ENCODE measurements at places on chromosomes 4 and X.

DNA sequence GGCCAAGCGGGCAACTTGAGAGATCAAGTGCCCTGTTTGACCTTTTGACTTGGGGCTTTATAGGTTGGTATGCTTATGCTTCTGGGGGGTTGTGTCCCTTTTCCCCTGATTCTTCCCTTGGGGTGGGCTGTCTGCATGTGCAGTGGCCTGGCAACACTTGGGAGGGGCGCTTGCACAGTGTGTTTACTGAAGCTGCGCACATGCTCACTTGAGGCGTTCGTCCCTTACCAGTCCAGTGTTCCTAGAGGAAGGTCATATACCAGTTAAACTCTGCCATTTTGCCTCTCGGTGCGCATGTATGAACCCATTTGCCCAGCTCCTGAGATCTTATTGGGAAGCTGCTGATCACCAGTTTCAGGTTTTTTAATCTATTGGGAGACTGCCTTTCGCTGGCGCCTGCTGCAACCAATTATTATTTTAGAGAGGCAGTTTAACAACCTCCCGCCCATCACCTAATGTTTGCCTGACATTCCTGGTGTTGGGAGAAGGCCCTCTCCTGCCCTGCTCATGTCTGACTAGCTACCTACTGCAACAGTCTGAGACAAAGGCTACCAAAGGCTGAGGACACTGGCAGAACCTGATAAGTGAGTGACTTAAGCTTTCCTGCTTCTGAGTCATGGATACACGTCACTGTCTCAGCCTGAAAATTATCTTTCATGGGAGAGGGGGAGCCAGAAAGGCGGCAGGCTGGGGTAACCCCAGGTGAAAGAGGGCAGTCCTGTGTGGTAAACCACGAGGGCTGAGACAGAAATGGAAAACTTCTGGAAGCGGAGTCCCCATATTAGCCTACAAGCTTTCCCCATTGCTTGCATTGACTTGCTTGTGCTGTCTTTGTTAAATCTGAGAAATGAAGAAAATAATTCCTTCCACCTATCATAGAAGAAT, 97.6 kb downstream of the CPE start:
- DNase-seq, result no peak

DNA sequence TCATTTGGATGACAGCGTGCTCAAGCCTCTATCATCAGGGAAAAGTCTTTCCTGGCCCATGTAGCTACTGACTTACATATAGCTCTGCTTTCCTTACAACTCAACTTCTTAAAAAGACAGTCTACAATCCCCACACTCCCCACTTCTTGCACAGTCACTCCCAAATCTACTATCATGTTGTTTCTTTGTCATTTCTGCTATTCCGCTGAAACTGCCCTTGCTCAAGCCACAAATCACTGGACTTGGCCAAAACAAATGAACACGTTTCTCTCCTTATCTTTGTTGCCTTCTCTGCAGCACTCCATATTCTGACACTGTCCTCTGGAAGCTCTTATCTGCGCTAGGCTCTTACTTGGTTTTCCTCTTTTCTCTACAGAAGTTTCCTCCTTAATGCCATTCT, 28.2 kb downstream of the GPRIN3 start:
- DNase-seq, result no peak

DNA sequence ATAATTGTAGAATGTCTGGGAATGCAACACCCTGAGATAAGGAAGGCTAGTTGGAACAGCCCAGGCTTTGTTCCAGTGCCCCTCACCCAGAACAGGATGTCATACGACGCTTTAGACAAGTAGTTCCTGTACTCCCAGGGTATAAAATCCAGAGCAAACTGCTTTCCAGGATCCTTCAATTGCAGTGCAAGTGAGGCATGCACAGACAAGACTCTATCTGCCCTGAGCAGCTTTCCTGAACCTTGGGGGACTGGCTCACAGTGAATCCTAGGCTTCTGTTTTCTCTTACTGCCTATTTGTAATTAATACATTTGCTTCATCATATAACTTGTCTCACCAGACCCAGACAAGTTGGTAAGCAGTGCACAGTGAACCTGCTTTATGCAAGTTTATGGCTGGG, 48.4 kb upstream of the IL9R start:
- no peak for DNase-seq

DNA sequence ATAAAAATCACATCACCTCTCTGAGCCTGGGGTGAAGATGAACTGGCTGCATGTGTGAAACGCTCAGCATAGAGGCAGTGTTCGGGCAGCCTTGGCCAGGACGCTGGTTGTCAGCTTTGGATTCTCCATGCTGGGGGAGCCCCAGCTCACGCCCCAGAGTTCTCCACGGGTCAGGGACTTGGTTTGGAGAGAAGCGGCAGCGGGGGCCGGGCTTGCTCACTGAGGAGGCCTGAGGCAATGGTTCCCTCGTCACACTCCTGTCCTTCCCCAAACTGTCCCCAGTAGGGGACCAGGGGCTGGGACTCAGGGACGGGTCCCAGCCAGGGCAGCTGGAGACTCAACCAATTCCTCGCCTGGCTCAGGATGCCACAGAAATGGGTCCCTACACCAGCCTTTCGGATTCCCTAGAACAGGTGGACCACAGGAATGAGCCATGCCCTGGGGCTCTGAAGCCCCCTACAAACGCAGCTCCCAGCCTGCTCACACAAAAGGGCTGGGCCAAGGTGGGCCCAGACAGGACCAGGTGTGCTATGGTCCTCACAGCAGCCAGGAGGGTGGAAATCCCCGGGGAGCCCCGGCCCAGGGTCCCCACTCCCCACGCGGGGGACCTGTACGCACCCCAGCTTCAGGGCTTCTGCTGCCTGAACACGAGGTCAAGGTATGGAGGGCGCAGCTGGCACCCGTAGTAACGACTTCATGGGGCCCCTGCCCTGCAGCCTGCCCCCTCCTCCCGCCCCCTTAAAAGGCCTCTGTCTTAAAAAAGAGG, 1.4 kb downstream of the MXD4 start:
- peak; percentile 26 for DNase-seq

GRCh38 chr4:100510551-100510950, 7.3 kb downstream of the EMCN start:
- no peak for DNase-seq

- DNase-seq, result no peak
Observed at GRCh38 chrX:76184891-76185290, 12.0 kb downstream of the PBDC1 start.

DNA sequence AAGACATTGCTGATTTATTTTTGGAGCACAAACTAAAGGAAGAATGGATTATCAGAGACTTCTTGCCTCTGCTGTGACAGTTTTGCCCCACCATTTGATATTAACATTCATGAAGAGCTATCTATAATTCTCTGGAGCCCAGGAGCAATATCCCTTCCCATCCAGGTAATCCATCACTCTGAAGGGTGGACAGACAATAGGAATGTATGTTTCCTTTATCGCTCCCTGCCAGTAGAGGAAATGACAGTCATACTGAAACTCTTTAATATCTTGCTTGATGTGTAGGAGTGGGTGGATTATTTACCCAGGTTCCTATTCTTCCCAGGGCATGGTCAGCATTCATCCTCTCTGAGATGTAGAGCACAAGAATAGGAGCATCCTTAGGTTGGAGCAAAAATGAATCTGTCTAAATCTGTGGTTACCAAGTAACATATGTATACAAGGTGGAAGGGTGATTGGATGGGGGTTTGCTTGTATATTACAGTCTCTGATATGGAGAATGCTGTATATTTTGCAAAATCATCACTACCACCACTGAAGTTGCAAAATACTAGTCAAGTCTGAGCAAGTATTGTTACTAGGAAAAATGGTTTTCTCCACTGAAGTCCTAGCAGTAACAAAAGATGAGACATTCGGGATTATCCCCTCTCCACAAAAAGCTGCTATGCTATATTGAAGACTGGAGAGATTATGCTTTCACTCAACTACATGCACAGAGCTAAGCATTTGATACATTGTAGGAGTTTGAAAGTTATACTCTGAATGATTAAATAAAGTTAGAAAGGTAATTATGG, 151.6 kb downstream of the CBLL2 start:
- no peak for DNase-seq

GRCh38 chr4:122710434-122711308, 21.8 kb upstream of the BBS12 start:
- DNase-seq, result no peak

DNA sequence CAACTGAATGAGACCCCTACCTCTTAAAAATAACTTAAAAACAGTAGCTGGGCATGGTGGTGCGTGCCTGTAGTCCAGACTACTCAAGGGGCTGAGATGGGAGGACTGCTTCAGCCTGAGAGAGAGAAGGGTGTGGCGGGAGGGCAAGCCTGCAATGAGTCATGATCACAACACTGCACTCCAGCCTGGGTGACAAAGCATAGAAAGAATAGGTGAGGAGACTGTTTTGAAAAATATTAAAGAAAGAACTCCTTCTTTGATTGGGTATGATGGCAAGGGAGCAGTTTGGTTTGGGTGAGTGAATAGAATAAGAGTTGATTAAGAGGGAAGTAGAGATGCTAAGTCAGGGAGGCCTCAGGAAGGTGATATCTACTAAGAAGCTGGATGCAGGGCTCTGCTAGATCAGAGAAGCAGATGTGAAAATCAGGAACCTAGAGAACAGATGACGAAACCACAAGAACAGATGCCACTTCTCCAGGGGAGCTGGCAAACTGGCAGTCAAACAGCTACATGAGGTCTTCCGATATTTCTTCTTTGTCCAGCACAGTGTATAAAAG, 318.6 kb downstream of the OPHN1 start:
- peak; percentile 21 for DNase-seq

DNA sequence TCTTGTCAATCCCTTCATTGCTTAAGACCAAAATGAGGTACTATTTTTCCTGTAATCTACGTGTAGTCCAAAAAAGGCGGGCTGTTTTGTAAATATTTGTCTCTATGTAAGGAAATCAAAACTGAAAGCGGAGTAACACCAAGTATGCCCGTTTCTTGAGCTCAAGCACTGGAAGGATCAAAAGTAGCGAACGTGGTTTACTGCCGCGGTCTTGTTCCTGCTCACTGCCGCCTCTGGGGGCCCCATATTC, 71.5 kb downstream of the AFF1 start:
- no peak for DNase-seq

- DNase-seq, result no peak
Observed at GRCh38 chr4:159555873-159556272, 453.0 kb downstream of the RAPGEF2 start.

DNA sequence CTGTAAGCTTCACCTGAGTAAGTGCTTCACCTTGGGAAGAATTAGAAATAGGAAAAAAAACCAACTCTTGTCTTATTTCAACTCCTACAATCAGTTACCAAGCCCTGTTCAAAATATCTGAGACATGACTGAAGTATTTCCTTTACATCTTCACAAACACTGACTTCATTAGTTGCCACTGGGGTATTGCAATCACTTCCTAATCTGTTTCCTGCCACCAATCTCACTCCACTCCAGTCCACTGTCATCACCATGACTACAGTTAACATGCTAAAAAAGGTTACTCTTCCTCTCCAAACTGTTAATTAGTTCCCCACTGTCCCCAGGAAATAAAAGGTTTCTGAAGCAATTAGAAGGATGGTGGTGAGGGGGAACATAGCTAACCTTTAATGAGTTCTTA, 3.3 kb upstream of the SUPT20HL1 start:
- no peak for DNase-seq

- no peak for DNase-seq
Observed at GRCh38 chr4:25028851-25029250, 1.9 kb downstream of the LGI2 start.

- DNase-seq, result no peak
Observed at GRCh38 chr4:132493476-132493875, 655.6 kb upstream of the PCDH10 start.

DNA sequence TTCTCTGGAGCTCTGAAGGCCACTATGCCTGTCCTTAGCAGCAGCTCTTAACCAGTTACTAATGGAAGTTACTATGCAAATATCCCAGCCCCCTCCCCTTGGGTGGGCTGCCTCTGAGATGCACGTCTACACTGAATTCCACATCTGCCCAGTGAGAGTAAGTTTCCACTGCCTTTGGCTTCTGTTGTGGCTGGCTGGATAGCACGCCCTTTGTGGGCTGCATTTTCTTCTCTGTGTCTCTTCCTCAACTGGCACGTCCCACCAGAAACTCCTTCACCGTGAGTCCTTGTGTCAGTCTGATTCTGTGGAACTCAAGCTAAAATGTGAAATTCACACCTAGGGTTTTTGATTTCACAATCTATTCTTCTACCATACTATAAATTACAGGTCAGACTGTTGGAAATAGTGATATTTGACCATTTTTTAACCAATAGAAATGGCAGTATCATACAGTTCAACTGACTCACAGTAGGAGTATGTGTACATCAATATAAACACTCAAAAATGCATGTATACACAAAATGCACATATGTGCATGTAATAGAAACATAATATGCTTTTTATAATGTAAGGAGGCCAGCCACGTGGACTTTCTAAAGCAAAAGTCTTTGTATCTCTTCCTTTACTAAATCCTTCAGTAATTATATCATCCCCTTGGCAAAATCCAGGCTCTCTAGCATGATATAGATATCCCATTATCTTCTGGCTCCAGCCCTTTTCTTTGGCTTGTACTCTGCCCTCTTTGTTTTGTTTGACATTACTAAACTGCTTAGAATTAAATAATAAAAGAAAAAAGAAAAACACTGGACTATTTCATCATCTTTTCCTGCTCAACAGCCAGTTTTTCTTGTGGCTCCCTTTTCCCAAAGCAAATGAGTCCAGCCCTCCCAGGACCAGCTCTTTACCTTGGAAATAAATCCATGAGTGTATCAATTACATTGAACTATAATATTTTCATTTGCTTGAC, 33.2 kb upstream of the LDB2 start:
- no peak for DNase-seq

DNA sequence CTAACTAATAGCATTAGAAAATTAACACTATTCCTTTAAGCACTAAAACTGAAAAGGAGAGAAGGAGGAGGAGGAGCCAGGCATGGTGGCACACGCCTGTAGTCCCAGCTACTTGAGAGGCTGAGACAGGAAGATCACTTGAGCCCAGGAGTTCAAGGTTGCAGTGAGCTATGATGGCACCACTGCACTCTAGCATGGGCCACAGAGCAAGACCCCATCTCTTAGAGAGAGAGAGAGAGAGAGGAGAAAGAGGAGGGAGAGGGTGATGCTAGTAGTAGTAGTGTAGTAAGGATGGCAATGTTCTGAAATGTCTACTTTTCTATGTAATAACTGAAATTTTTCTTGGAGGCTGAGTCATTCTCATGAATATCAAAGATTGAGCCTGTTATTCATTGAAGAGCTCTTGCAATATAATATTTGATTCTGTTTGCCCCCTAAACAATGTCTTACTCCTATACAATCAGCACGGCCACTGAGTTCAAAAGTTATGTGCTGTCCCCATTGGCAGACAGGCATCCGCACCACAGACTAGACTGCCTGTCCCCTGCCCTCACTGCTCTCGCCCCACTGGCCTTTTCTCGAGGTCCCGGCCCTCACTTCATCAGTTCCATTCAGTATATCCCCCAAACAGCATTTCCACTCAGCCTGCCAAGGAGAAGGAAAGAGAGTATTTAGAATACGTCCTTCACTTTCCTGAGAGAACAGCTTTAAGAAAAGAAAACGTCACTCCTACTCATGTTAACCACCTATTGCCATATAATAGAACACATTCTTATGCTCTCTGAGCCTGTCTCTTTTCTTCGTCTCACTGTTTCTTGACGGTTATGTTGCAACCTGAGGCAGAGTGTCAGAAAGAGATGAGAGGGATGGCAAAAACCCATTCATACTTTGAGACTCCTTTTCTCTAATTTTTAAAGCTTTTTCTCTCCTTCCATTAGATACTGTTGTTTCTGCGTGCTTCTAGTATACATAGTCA, 238.1 kb downstream of the PALLD start:
- DNase-seq, result no peak
